Uterus (tissue), 4 donors: ENCODE measurements at places on chromosomes 4 and X. TPM values are rescaled to one million over a fixed set of nuclear protein-coding genes. Genes with fewer than 3 reads are reported as not detected.

TMSB15C gene
- total RNA-seq, result 0.59 TPM

EREG gene
- total RNA-seq, result 0.07 TPM

KLF8 gene
- total RNA-seq, result 36.8 TPM

MAB21L2 gene
- not detected for total RNA-seq

SPANXN3 gene
- not detected for total RNA-seq

UGT2B17 gene
- total RNA-seq, result 1.2 TPM

PNMA6A gene
- total RNA-seq, result not detected

NSG1 gene
- total RNA-seq, result 3.8 TPM

DKK2 gene
- 25.0 TPM for total RNA-seq

ATP8A1 gene
- total RNA-seq, result 21.3 TPM

RTL5 gene
- 23.3 TPM for total RNA-seq

BTK gene
- total RNA-seq, result 1.3 TPM

CPE gene
- 395 TPM for total RNA-seq

ADH7 gene
- not detected for total RNA-seq

ETDB gene
- not detected for total RNA-seq

MGARP gene
- 3.2 TPM for total RNA-seq

USP51 gene
- 1.8 TPM for total RNA-seq

SLC4A4 gene
- 0.51 TPM for total RNA-seq

CDK16 gene
- 80.5 TPM for total RNA-seq

SAGE1 gene
- total RNA-seq, result not detected

S100G gene
- not detected for total RNA-seq

KLB gene
- total RNA-seq, result 0.21 TPM

PAK3 gene
- total RNA-seq, result 9.6 TPM

FGG gene
- total RNA-seq, result not detected

ANOS1 gene
- total RNA-seq, result 0.55 TPM

PLRG1 gene
- total RNA-seq, result 72.6 TPM

SHOX gene
- not detected for total RNA-seq

GLOD5 gene
- total RNA-seq, result not detected

SLITRK4 gene
- total RNA-seq, result 2.3 TPM

IL1RAPL2 gene
- not detected for total RNA-seq

MAGEC1 gene
- not detected for total RNA-seq

VSIG4 gene
- total RNA-seq, result 13.4 TPM

IQSEC2 gene
- 4.1 TPM for total RNA-seq

TNMD gene
- 1.7 TPM for total RNA-seq

NLGN4X gene
- total RNA-seq, result 6.2 TPM

TMEM31 gene
- not detected for total RNA-seq

ZMAT1 gene
- total RNA-seq, result 3.6 TPM

MTTP gene
- not detected for total RNA-seq

NCBP2L gene
- total RNA-seq, result not detected

FAM241A gene
- total RNA-seq, result 4.1 TPM

CORIN gene
- total RNA-seq, result 6.7 TPM
